CD8-positive, alpha-beta memory T cell (primary cell): ENCODE measurements at places on chromosomes 6 and 20.
A peak's percentile ranks its signal among the peaks of the same experiment; 100 is the strongest.

DNA sequence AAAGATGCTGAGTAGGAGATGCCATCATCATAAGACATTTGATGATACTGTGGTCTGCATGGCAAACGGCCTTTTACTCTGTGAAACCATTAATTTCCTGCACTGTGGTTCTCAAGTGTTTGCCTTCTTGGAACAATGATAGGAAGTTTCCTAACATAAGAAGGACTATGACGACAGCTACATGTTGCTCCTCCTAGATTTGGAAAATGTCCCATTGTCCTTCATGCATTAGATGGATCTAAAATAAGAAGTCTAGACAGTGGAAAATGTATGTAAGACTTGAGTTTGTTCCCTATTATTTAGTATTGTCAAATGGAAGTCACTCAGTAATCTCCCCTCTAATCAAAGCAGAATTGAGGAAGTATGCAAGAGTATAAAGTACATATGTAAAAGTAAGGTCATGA lies 98.5 kb upstream of the TMEM170B start:
- DNase-seq: no peak

- no peak for DNase-seq
These were observed 142.9 kb upstream of the OLIG3 start for GRCh38 chr6:137637121-137637520.

DNA sequence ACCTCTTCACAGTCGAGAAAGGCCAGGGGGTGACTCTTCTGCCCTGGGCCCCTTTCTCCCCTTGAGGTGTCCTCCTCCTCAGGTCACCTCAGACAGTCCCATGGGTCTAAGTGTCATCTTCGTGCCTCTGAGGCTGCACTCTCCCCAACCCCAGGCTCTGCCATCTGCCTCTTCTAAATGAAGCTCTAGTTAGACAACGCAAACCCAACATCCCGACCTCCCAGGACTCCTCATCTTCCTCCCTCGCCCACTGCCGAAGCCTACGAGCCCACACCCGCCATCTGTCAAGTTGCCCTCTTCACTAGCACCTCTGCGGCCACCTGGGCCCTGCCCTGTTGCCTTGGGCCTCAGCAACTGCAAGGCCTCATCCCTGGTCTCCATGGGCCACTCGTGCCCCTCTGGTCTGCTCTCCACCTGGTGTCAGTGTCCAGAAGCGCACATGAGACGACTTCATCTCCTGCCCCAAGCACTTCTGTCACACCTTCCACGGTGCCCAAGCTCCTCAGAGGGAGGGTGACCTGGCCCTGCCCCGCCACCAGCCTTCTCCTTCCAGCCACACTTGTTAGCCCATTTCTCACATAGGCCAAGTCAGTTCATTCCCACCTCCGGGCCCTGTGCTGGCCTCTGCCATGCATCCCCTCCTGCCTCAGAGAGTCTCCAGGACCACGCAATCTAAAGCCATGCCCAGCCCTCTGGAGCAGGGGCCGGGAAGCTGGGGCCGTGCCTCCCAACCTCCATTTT lies 53.8 kb downstream of the RRBP1 start:
- DNase-seq: no peak

DNA sequence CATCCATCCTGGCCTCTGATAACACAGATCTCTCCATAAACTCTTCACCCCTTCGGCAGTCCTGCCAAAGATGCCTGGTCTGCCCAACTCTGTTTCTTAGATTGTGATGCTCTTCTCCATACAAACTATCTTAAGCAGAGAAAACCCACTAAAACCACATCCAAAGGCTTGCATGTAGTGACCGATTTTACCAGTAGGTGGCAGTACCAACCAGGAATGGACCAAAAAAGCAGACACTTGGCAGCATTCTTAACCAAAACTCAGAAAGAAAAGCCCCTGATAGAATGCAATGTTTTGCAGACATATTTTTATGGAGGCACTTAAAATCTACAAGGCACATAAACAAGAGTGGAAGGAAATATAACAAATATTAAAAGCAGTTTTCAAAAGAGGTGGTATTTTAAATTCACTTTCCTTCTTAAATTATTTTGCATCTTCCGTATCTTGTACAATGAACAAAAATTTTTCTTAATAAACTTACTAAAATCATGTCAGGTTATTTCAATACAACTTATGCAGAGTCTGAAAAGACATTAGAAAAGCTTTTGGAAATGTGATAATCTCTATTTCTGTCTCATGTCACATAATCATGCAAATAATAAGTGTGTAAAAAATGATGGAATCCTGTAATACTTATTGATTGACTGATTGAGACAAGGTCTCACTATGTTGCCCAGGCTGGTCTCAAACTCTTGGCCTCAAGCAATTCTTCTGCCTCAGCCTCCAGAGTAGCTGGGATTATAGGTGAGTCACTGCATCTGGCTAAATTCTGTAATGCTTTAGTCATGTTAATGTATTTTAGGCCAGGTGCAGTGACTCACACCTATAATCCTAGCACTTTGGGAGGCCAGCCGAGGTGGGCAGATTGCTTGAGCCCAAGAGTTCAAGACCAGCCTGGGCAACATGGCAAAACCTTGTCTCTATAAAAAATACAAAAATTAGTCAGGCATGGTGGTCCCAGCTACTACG lies 29.4 kb downstream of the LRP11 start:
- DNase-seq: peak; percentile 59

DNA sequence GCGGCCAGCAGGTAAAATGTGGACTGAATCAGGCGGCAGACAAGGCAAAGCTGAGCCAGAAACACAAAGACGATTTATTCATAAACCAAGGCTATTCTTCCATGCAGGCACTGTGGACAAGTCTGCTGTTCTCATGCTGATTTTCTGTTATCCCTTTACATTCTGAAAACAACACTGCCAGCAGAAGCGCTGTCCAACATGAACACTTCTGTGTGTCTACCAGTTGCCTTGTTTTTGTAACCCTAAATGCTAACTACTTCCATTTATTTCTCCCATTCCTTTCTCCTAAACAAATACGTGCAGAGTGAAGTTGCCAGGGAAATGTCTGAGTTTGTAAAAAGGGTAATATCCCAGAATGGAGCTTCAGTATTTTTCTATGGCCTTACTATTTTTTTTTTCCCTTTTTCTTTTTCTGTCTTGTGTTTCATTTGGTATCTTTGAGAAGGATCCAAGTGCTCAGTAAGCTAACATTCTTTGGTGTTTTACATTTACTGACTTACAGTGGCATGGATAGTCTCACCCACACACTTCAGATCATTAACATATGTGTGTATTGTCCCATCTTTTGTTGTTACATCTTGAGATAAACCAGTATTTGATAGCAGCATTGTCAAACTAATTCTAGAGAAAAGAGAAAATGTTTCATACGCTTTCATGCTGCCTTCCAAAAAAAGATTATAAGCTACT lies 1308.9 kb upstream of the MAP3K7 start:
- no peak for DNase-seq

- no peak for DNase-seq
These were observed 628.8 kb upstream of the SLC35B3 start for GRCh38 chr6:9064156-9064555.

- DNase-seq: no peak
These were observed 147.5 kb upstream of the AFDN start for GRCh38 chr6:167679122-167679736.

DNA sequence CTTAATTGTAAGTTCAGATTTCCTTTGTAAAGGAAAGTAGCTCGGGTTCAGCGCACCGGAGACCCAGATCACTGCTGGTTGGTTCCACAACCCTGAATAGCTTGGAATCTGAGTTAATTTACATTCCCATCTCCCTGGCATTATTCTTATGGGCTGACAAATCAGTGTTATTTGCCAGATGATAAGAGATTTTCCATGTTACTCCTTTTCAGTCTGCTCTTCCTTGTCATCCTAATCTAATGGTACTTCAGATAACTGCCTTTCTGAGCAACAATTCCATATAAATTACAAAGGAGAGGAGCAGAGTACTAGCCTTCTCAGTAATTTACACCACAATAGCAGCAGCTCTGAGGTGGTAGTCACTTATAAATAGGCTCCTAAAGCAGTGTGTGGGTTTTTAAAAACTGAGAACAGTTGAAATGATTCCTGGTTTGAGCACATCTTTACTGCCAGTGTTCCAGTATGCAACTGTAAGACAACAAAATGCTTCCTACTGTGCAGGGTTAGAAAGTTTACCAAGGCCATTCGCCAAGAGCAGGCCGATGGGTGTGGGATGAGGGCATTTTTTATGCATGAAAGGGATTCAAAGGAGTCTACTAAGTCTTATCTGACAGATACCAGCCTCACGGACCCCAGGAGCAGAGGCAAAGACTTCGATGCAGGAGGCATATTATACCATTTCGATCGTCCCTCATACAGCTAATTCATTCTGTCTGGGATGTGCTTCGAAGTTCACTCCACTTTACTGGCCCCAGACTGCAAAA lies 89.7 kb downstream of the NDUFAF5 start:
- no peak for DNase-seq

GRCh38 chr6:6699741-6700367 lies 111.3 kb downstream of the LY86 start:
- DNase-seq: no peak

DNA sequence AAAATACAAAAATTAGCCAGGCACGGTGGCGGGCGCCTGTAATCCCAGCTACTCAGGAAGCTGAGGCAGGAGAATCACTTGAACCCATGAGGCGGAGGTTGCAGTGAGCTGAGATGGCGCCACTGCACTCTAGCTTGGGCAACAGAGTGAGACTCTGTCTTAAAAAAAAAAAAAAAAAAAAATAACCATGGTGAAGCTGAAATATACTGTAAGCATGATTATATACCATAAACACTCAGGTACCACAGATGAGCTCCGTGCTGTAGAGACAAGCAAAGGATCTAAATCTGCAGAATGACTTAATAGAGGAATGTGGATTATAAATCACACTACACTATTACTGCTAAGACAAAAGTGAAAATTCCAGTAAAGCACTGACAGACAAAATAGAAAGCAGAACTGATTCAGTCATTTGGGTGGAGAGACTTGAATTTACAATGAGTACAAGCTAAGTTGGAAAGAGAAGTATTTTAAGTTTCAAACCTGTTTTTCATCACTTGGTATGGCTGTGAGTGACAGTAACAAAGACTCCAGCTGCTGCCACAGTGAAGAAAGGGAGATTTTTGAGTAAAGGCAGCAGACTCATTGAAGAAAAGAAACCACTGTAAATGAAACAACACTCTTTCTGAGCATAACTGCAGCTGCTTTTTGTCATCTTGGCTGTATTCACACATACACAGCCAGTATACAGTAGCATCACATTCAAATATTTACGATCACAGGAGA lies 322.1 kb downstream of the RNGTT start:
- no peak for DNase-seq

DNA sequence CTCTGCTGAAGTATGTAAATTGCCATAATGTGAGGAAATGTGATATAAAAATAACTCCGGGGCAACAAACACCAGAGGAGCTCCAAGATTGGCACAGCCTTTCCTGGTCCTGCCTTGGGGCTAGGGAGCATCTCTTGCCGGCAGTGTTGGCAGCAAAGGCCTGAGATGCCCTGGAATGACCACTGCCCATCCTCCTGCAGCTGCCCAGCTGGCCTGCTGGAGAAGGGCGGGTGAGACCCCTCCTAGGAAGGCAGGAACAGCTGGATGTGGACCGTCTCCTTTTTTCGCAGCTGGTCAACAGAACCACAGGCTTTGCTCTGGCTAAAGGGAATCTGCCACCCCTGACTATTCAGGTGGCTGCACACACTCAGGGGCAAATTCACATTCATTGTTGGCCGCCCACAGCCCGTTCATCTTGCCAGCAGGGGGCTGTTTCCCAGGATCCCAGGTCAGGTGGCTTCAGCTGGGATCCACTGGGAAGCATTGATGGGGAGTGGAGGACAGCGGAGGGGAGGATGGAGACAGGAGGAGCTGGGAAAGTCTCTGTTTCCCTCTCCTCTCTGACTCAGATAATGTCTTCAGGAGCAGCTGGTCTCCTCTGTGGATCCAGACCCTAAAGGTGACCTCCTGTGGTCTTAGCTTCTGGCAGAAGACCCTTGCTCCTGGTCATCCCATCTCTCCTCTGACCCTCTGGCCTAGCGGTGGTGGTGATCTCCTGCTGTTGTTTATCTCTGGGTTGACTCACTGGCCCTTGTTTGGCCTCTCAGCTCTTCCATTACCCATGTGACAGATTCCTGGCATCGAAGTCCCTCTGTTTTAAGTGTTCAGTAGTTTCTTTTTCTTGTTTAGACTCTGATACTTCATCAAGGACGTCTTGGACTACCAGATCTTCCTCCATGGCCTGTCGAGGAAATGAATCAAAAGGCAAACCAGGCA lies 336.7 kb downstream of the DHX35 start:
- DNase-seq: no peak

GRCh38 chr6:36120979-36121786 lies 9.1 kb upstream of the MAPK13 start:
- DNase-seq: peak; percentile 38

- no peak for DNase-seq
These were observed 89.8 kb upstream of the TENT5A start for GRCh38 chr6:81842254-81842653.

GRCh38 chr20:63059684-63060056 lies 52.9 kb upstream of the BHLHE23 start:
- no peak for DNase-seq

DNA sequence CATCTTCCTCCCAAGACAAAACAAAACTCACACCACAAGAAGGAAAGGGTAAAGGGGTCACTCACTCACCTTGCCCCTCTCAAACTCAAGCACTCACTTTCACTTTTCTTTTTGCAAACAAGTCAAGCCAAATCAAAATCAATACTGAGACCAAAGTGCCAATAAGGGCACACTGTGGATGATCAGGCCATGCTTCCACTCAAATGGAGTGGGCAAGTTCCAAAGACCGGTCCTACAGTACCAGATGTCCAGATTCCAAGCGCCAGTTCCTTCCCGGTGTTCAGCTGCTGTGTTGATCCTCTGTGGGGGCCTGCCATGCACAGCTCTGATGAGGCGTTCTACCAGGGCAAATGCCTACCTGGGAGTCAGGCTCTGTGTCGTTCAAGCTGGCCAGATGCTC lies 162.6 kb upstream of the GRIK2 start:
- no peak for DNase-seq

- no peak for DNase-seq
These were observed 3.1 kb upstream of the MAVS start for GRCh38 chr20:3843490-3843889.

GRCh38 chr20:8082989-8083388 lies 49.1 kb upstream of the PLCB1 start:
- no peak for DNase-seq

GRCh38 chr6:106084989-106085691 lies 996 bp upstream of the PRDM1 start:
- no peak for DNase-seq

DNA sequence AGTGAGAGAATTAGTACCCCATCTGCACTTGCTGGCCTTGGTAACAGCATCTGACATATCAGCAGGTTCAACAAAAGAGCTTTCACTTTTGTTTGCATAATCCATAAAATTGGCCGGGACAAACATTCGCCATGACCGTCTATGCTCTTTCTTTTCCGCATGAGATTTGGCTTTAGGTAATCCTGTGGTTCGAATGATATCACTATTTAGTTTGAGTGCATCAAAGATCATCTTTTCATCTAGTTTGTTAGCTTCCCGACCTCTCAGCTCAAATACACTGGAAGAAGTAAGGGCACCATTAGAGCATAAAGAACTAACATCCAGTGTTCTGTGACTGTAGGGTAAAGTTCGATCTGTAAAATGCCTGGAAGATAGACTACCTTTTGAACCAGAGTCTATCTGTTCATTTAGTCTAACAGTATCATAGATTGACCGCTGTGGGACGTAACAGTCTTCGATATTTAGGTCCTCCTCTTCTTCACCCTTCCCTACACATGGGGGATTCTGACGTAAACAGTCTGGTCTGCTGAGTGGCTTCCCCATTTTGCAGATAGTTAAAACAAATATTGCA lies 101.6 kb downstream of the DST start:
- DNase-seq: no peak

GRCh38 chr6:127404133-127404532 lies 55.1 kb downstream of the KIAA0408 start:
- no peak for DNase-seq
